ENCODE measurements at places on chromosomes 7 and 10.
A peak's percentile ranks its signal among the peaks of the same experiment; 100 is the strongest.

- DNase-seq = no peak
Measured at GRCh38 chr7:674454-675410, 51.8 kb upstream of the DNAAF5 start.

- peak; percentile 49 for DNase-seq
Measured at GRCh38 chr7:51219261-51219988, 97.2 kb downstream of the COBL start.

DNA sequence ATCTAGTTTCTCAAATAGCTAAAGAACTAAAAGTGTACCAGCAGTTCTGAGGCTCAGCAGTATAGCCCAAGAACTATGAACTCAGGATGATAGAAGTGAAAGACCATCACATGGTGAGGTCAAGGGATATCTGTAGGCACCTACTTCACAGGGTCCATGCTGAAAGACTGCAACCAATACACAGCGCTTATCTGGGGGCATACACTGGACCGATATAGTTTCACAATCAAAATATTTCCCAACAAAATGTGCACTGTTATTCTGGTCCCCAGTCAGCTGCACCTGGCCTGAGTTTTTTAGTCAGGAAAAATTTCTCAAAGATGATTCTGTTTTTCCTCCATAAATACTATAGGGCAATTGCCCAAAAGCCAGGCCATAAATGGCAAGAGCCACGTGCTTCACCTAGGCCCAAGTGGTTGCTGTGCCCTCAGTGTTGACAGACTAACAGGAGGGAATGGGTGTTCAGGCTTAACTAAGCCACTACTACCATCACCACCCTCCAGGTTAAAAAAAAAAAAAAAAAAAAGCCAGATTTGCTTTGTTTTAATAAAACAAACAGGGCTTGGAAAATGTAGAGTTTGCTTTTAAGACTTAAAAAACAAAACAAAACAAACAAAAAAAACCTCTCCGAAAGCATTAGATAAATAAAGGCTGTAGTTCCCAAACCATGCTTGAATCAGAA lies 58.5 kb downstream of the OGDH start:
- peak; percentile 5 for DNase-seq

- DNase-seq = no peak
Measured at GRCh38 chr10:7585228-7585627, 81.5 kb downstream of the ITIH5 start.

DNA sequence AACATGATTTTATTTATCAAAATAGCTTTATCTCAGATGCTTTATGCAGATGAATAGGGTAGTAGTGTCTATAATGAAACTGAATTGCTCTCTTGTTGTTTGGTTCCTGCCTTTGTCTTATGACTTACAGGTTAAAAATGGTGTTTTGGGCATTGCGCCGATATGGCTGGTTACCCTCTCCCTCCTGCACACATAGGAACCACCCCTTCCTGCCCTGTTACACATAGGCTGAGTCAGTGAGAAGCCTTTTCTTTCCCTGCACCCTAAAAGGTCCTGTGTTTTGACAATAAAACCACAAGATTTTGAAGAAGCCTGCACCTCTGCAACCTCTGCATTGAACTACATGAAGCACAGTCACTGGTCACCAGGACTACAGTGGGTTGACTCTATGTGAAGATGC lies 655.8 kb upstream of the ANKRD30A start:
- no peak for DNase-seq

GRCh38 chr10:76463111-76463510 lies 1031.7 kb downstream of the LRMDA start:
- no peak for DNase-seq

DNA sequence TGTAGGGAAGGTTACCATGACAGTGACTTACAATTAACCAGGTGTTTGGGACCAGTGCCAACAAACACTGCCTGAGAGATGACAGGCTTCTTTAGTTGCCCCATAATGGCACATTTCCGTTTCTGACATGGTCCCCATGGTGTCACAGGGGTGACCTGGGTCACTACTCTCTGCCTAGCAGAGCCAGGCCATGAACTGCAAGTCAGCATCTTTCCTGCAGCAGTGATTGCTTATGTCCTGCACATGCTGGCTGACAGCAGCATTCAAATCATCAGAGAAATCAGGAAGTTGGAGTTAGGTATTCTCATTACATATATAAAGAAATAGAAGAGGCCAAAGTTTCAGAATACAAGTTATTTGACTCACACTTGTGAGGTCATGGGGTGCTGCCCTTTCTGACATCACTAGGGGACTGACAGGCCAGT lies 47.1 kb upstream of the ZNRF2 start:
- DNase-seq = no peak

GRCh38 chr7:140920745-140921144 lies 4.0 kb downstream of the BRAF start:
- no peak for DNase-seq

GRCh38 chr10:11167233-11167966 lies 149.7 kb downstream of the CELF2 start:
- no peak for DNase-seq

DNA sequence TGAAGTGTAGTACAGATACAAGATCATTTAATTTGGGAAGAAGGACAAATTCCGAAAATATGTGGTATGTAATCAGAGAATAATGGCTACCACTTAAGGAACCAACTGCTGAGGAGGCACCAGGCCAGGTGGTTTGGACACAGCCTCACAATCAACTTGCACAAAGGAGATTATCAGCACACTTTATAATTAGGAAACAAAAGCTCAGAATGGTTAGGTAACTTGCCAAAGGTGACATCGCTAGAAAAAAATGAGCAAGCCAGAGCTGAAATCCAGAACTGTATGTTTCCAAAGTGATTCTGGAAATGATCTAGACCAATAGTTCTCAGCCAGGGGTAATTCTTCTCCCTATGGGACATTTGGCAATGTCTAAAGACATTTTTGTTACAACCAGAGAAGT lies 36.6 kb downstream of the ERCC6 start:
- no peak for DNase-seq

GRCh38 chr10:30017966-30018365 lies 41.4 kb downstream of the JCAD start:
- DNase-seq = no peak

GRCh38 chr7:152025937-152026890 lies 740 bp downstream of the GALNT11 start:
- no peak for DNase-seq

GRCh38 chr10:77801474-77802161 lies 124.9 kb downstream of the DLG5 start:
- DNase-seq = no peak

- DNase-seq = no peak
Measured at GRCh38 chr7:25009257-25009656, 29.3 kb upstream of the OSBPL3 start.

DNA sequence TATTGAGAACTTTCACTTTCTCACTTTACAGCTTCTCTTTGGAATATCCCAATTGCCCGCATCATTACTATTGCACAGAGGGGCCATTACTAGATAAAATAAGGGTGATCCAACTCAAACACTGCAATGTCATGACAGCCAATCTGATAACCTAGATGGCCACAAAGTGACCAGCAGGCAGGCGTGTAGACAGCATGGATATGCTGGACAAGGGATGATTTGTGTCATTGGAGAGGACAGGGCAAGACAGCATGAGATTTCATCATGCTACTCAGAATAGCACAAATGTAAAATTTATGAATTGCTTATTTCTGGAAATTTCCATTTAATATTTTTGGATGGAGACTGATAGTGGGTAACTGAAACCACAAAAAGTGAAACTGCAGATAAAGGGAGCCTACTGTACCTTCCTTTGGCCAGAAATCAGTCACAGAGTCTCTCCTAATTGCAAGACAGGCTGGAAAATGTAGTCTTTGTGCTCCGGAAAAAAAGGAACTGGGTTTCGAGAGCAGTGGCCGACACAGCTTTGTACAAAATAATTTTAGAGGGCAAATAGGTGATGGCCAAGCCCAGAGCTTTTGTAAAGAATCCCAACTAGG lies 6.1 kb upstream of the GSDME start:
- DNase-seq = no peak

DNA sequence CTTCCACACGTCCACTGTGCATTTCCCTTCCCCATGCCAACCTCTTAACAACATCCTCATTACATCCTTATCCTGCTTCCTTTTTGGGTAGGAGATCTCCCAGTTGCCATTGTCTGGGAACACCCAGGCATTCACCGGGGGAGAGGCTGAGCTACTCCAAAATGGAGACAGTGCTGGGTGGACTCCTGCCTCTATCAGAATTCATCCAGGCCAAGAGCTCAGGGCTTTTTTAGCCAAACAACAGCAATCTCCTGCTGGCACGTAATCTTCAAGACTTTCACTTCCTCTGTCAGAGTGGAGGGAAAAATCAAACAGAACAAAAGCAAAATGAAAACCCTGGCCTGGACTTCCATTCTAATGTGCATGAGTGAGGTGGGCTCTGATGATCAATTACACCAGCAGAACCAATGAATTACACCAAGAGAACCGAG lies 245.0 kb downstream of the PRPF18 start:
- DNase-seq = no peak

- no peak for DNase-seq
Measured at GRCh38 chr7:151629713-151630272, 110.1 kb upstream of the RHEB start.

GRCh38 chr7:148738737-148739535 lies 40.2 kb downstream of the CUL1 start:
- DNase-seq = no peak

- DNase-seq = no peak
Measured at GRCh38 chr10:30398193-30398592, 35.8 kb upstream of the MAP3K8 start.

GRCh38 chr7:84228526-84228925 lies 33.9 kb upstream of the SEMA3A start:
- DNase-seq = no peak

DNA sequence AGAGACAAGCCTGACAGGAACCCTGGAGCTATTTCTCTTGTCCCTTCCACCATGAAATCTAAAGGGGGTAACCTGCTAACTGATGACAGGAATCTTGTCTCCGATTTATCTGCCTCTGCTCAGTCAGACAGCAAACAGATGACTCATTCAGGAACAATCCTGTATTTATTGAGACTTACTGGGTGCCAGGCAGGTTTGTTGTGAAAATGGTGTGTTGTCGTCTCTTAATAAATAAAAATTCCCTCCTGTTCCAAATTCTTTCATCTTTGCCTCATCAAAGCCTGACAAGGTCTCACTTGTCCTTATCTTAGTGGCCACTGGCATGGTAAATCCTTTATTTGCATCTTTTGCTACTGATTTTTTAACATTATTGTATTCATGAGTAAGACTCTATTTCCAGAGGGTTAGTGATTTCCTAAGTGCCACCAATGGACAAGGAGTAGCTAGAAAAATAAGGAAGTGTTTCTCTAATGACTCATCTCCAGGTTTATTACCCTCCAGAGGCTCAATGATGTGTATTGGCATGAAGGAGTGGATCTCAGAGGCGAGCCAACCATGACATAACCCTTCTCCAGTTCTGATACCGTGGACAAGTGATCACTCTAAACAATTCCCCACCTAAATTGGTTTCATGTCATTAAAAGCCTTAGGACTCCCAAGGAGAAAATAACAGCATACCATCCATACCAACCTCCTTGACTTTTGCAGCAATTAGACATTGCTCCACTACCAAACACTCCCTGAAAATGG lies 724.0 kb downstream of the GRID1 start:
- DNase-seq = peak; percentile 93

DNA sequence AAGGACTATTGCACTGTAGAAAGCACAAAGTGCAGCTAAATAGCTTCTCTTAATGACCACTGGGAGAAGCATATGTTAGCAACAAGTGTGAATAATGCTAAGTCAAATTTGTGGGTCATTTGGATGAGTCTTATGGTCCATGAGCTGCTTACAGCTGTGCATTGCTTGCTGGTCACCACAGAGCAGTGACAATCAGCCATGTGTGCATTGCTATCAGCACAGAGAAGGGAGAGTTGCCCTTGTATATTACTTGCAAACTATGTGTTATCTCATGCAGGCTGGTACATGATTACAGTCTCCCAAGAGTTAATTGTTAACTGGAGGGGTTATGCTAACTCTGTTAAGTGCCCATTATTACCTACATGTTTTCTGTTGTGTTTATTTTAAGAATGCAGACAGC lies 25.7 kb downstream of the MRPS33 start:
- no peak for DNase-seq

- DNase-seq = no peak
Measured at GRCh38 chr7:8360564-8361153, 72.8 kb upstream of the NXPH1 start.

DNA sequence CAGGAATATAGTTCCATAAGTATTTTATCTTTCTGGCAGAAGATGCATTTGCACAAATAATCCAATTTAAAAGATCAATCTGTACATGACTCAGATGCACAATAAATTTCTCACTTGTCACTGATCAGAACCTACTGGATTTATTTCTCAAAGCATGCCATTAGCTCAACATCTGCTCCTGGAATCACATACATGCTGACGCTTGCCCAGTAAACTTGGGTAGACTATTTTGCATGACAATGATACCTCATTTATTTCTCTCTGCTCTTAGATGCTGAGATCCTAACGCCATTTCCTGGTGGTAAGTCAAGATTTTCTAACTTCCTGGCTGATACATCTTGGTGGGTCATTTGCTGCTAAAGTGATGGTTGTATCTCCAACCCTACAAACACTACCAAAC lies 33.8 kb upstream of the C10orf120 start:
- no peak for DNase-seq

DNA sequence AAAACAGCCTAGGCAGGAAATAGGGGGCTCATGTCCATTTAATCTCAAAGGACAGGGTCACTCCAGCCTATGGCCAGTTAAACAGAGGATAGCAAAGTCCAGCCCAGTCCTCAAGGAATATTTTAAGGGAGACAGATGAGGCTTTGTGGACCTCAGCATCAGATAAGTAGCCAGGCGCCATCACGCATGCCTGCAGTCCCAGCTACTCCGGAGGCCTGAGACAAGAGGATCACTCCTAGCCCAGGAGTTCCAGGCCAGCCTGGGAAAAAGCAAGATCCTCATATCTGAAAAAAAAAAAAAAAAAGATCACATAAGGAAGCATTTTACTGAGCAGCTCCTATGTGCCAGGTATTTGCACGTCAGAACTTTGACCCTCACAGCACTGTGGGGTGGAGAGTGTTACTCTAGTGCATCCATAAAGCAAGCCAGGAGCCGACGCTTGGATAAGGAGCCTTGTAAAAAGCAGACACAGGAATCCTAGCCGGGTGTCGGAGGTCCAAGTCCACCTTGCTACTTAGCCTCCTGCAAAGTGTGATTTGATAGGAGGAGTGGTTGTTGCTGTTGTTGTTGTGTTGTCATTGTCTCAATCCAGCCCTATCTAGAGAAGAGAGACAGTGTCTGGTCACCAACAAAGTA lies 61.8 kb upstream of the DOCK1 start:
- DNase-seq = no peak

- DNase-seq = no peak
Measured at GRCh38 chr7:76357475-76358010, 1.2 kb downstream of the YWHAG start.

DNA sequence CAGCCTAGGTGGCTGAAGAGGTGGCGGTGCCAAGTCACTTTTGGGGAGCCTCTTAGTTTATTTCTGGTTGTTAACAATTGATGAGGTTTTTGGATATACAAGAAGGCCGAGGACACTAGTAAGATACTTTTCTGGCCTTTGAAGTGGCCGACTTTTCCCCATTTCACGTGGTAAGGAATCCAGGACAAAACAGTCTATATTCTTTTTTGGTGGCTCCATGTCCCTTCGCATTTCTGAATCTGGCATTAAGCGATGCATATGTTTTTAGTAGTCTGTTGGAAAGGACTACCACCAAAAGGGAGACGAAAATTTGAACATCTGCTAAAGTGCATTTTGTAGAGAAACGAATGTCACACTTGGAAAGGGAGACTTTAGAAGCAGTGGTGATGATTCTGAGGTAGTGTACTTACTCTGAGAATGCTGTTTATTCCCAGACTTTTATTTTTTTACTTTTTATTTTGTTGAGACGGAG lies 1.5 kb downstream of the MLLT10 start:
- DNase-seq = no peak

Measured in islet precursor cell (in vitro differentiated cells).